ENCODE measurements at places on chromosomes 11 and 22.

GRCh38 chr11:117629891-117630538 lies 167.0 kb downstream of the DSCAML1 start:
- no peak for DNase-seq

DNA sequence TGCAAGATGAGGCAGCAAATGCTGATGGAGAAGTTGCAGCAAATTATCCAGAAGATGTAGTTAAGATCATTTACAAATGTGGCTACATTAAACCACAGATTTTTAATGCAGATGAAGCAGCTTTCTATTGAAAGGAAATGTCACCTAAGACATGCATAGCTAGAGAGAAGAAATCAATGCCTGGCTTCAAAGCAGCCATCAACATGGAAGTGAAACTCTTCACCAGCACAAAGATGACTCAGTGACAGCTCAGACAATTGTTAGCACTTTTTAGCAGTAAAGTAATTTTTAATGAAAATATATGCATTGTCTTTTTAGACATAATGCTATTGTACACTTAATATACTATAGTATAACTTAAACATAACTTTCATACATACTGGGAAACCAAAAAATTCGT lies 71.4 kb downstream of the FANCF start:
- no peak for DNase-seq

- no peak for DNase-seq
These were observed 7.1 kb upstream of the QSER1 start for GRCh38 chr11:32885556-32885955.

DNA sequence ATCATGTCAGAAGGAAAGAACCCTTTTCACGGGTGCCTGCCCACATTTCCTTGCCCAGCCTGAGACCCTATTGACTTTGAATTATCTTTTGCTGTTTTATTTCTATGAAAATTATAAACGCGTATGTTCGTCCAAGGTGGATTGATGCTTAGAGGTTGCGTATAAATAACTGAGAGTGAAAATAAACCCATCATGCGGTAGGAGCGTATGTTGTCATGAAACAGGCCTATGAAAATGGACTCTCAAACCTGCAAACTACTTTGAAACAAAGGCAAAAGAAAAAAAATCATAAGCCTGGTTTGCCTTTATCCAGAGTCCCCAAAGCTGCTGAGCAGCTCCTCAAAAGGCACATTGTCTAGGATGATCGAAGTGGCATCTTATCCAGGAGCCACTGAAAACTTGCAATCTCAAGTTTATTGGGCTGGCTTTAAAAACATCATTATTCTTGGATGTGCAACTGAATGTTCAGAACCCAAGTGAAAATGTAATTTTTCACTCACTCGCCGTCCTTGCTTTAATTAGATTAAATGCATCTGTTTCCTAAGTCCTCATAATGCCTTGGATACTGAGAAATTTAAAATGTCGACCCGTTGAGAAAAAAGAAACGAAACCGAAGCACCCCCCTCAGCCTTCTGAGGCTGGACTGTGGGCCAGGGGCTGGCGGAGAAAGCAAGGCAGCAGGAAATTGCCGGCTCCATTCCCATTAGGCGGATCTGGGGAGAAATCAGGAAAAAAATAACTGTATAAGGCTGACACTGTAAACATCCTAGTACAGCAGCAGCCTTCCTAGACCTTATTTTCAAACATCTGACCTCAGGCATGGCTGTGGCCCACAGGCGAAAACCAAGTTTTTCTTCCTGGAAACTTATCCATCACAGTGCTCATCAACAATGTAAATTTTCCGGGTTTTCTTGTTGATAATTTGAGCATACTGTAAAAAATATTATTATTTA lies 82.9 kb upstream of the PPARA start:
- peak; percentile 4 for DNase-seq

DNA sequence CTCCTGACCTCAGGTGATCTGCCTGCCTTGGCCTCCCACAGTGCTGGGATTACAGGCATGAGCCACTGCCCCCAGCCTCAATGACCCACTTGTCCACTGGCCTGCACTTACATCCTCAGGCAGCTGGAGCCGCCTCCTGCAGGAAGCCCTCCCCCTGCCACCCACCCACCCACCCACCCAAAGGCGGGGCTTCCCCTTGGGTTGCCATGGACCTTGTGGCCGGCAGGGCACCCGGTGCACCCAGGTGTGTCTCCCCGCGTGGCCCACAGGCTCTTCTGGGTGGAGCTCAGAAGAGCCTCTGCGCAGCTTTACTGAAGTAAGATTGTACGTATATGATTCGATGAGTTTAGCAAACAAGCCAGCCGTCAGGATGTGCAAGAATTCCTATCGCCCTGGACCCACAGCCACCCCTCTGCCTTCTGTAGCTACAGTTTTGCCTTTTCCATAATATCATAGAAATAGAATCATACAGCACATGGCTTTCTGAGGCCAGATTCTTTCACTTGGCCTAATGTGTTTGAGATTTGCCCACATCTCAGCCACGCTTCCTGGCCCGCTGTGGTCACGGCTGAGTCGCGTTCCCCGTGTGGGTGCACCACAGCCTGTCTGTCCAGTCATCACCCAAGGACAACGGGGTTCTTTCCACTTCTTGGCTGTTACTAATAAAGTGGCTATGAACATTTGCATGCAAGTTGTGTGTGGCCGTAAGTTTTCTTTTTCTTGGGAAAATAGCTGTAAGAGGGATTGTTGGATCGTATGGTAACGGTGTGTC lies 5.3 kb upstream of the BRSK2 start:
- no peak for DNase-seq

- DNase-seq = no peak
These were observed 25.8 kb downstream of the ARVCF start for GRCh38 chr22:19990609-19991394.

GRCh38 chr22:49182416-49182815 lies 645.3 kb downstream of the BRD1 start:
- no peak for DNase-seq

DNA sequence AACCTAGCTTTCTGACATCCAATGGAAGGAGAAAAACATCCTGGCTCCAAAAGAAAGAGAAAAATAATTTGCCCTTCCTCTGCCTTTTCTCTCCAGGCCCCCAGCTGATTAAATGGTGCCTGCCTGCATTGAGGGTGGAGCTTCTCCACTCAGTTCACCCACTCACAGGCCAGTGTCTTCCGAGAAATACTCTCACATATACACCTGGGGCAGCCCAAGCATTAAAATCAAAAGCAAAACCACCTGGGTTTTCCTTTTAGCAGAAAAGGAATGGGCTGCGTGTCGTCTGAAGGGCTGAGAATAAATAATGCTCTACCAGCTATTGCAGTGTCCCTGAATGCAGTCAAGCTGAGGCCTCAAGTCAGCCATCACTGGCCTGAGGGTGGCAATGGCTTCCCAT lies 1143.8 kb upstream of the TENM4 start:
- DNase-seq = no peak

DNA sequence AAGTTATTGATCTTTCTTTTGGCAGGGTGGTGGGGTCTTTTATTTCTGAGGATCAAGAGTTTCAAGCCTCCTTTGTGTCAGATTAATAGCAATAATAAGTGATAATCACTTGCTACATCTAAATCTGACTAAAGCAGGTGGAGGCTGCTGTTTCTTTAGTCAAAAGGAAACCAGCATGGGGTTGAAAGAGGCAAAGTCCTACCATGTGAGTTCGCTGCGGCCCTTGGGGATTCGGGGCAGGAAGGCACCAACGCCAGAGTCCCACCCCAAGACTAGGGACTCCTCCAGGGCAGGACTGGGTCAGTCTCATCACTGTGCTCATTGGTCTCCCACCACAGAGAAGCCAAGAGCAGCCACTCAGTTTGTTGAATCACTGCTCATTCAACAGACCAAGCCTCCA lies 73.0 kb downstream of the TENM4 start:
- DNase-seq = no peak

GRCh38 chr11:132589791-132590190 lies 942.5 kb downstream of the OPCML start:
- DNase-seq = no peak

DNA sequence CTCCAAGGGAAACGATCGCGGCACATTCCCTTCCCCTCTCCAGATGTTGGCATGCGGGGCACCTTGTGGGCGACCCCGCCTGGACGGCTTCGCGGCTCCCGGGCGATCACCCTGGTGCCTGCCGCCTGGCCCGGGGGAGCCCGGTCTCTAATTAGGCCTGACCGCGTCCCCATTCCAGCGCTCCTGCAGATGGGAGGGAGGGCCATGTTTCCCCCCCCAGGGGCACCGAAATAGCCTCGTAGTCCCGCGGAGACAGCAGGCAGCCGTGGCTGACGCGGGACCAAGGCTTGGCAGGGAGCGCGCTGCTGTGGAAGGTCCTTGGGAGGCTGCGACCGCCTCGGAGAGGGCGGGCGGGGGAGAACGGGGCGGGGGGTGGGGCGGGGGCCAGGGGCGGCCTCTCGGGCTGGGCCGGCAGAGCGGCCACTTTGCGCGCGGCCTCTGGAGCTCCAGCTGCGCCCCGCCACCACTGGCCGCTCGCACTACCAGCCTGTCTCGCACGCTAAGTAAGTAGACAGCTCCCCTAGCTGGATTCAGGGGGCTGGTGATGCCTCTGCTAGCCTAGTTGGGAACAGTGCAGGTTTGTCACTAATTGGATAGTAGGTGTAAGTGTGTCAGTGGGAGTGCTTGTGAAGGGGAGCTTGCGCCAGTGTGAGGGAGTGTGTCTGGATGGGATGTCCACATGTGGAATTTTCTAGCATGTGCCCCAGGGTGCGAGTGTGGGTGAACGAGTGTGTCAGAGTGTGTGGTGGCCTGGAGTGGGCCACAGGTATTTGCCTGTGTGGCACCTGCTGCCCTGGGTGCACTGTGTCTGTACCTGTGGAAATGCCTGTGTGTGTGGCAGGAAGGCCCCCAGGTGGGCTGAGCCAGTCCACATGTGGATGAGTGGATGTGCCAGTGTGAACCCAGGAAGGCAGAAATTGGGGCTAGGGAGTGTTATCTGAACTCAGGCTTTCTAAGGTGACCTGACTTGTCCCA lies at the start of gene INSC:
Gene INSC (plus strand): TSS at position 423 of the 975 bp plus-strand sequence. CDS start 34,252 bp downstream, outside the sequence.
- no peak for DNase-seq

GRCh38 chr22:29816128-29816527 lies 21.9 kb downstream of the ASCC2 start:
- DNase-seq = no peak

DNA sequence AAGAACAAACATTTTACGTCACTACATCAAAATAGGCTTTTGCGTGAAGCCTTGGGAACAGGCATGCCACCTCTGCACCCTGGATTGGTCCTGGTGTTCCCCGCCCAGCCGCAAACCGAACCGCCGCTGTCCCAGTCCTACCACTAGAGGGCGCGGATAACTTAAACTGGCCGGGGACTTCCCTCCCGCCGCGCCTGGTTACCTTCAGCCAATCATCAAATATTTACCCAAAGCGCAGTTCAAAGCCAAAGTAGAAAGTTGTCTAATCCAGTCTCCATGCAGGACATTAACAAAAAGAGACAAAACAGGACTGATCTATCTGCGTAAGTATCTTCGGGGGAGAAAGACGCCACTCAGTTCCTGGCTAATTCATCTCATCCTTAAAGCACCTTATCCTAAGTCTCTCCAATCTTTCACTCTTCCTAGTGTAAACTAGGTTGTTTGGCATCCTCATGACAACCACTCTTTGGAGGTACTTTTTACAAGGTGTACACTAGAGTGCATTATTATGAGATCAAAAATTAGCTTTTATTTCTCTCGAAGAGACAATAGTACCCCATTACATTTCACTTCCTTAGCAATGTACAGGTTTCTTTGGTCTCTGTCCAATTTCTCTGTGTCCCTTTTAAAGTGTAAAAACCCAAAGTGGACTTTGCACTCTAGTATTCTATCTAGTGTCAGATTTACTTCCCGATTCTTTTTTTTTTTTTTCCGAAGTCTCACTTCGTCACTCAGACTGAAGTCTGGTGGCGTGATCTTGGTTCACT lies 3.9 kb upstream of the CRY2 start:
- peak; percentile 87 for DNase-seq

GRCh38 chr11:47750725-47751124 lies 16.4 kb downstream of the FNBP4 start:
- DNase-seq = no peak

DNA sequence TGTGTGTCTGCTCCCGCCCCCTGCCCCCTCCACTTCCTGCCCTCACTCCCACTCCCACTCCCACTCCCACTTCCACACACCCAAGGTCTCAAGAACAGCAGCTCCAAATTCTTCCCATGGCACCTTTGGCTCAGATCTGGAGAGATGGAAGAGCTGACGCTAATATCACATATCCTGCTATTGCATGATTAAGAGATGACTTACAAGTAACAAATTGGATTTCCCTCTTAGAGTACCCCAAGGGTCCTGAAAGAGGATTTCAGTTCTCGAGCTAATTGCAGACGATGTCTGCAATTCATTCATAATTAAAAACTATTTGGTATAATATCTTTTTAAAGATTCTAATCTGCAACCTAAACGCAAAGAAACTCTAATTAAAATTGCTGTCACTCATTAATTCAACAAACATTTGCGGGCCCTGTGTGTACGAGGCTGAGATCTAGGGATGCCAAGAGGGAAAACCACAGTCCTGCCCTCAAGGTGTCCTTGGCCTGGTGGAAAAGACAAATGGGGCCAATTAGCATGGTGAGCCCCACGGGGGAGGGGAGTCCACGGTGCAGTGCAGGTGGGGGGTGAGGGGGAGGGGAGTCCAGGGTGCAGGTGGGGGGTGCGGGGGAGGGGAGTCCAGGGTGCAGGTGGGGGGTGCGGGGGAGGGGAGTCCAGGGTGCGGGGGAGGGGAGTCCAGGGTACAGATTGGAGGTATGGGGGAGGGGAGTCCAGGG lies 50.3 kb downstream of the CELSR1 start:
- no peak for DNase-seq

- DNase-seq = no peak
These were observed 277.4 kb downstream of the SOX6 start for GRCh38 chr11:16078936-16079335.

DNA sequence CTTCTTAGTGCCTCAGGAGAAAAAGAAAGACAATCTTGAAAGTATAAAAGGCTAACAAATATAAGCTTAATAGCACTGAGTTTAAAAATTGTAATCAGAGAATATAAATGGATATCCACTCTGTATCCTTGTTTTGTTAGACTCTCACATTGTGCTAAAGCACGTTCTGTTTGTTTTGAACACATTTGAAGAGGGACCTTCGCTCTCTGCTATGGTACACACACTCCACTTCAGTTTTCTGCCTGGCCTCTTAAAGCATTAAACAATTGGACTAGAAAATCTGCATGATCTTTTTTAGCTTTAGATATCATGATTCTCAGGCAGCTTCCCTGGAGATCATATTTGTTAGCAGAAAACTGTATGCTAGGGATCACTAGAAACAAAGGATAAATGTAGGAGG lies 40.3 kb upstream of the PGR start:
- no peak for DNase-seq
